A375 (cell line): ENCODE measurements at places on chromosomes 1 and 21. TPM values are rescaled to one million over a fixed set of nuclear protein-coding genes. Genes with fewer than 3 reads are reported as not detected.

The NTRK1 gene
- total RNA-seq, result 0.91 and 1.1 TPM in 2 replicates

The ITSN1 gene
- 16.8 and 18.7 TPM in 2 replicates for total RNA-seq

The KRTAP19-1 gene
- total RNA-seq, result not detected in 2 replicates

The KCNQ4 gene
- 0.05 and 0.30 TPM in 2 replicates for total RNA-seq

The CHI3L1 gene
- total RNA-seq, result not detected in 2 replicates

The HES3 gene
- not detected in 2 replicates for total RNA-seq

The PBX1 gene
- total RNA-seq, result 8.7 and 9.0 TPM in 2 replicates

The C1orf226 gene
- 5.3 and 5.6 TPM in 2 replicates for total RNA-seq
